ENCODE measurements at places on chromosomes 11 and 22.

- DNase-seq, result peak; percentile 15
These were observed 252.0 kb downstream of the CTTN start for GRCh38 chr11:70650075-70650909.

- peak; percentile 53 for DNase-seq
These were observed at the start of gene PHLDA2 for GRCh38 chr11:2928605-2929530. Gene PHLDA2, minus strand, starts transcription at chr11:2929420. Its CDS starts 56 bp downstream, at chr11:2929364.

DNA sequence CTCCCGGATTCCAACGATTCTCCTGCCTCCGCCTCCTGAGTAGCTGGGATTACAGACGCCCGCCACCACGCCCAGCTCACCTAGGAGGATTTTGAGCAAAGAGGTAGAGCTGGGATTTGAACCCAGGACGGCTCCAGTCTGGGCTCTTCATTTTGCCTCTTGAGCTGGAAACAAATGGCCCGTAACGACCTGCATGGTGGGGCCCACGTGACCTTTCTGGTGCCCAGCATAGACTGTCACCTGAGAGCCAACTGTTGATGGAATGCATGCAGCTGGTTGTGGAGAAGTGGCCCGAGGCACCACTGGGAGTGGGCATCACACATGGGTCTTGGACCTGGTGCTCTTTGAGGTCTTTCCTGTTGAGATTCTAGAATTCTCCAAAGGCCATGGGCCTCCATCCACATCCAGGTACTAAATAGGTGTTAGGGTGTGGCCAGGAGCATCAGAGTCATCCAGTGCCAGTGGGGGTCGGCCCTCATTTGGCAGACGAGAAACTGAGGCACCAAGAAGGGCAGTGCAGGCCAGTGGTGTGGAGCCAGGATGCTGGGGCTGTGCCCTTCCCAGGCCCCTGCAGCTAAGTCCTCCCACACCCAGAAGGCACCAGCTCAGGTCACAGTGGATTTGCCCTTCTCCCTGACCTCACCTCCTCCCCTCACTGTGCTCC, 3.9 kb downstream of the ATF4 start:
- DNase-seq, result no peak

GRCh38 chr11:119205080-119205479, 1.1 kb upstream of the CBL start:
- DNase-seq, result no peak

- DNase-seq, result peak; percentile 52
These were observed 2.2 kb upstream of the OR52H1 start for GRCh38 chr11:5550440-5551095.

- no peak for DNase-seq
These were observed 1032.8 kb downstream of the BRD1 start for GRCh38 chr22:48794906-48795305.

DNA sequence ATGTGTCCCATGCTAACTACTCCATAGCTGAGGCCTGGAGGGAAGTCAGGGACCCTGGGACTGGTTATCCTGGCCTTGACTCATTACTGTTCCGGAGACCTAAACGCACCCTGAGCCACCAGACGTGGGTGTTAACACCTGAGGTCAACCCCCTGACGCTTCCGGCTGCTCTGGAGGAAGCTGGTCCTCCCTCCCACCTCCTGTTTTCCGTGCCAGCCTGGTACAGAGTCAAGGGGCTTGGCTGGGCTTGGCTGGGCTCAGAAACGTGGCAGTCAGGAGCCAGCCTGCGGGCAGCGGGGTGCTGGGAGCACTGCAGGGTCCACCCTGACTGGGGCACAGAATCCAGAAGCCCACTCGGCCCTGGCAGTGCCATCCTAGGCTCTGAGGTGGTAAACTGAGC, 2.6 kb downstream of the TMPRSS4 start:
- no peak for DNase-seq

DNA sequence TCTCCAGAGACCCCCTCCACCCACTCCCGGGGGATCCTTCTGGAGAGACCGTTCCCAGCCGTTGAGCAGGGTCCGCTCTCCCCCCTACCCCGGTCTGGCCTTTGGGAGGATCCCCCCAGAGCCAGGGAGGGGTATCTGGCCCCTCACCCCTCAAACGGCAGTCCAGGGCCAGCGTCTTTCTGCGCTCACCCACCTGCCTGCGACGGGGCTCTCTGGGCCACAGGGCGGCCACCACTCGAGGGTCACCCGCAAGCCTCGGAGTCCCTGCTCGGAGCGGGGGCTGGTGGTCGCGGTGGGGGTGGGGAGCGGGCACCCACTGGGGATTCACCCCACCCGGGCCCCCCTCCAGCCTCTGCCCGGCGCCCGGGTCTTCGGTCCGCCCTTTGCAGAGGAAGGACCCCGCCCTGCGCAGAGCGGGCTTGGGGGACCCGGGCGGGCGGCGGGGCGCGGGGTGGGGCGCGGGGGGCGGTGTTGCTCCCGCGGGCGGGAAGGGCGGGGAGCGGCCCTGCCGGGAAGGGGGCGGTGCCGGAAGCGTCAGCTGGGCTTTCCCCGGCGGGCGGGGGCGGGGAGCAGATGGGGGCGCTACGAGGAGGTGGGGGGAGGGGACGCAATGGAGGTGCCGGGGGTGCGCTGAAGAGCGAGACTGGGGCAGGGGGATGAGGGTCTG, 16.6 kb downstream of the CRELD2 start:
- no peak for DNase-seq

GRCh38 chr11:16441461-16441860, 85.1 kb upstream of the SOX6 start:
- DNase-seq, result no peak

GRCh38 chr11:8814209-8814922, 96.6 kb upstream of the AKIP1 start:
- DNase-seq, result no peak

DNA sequence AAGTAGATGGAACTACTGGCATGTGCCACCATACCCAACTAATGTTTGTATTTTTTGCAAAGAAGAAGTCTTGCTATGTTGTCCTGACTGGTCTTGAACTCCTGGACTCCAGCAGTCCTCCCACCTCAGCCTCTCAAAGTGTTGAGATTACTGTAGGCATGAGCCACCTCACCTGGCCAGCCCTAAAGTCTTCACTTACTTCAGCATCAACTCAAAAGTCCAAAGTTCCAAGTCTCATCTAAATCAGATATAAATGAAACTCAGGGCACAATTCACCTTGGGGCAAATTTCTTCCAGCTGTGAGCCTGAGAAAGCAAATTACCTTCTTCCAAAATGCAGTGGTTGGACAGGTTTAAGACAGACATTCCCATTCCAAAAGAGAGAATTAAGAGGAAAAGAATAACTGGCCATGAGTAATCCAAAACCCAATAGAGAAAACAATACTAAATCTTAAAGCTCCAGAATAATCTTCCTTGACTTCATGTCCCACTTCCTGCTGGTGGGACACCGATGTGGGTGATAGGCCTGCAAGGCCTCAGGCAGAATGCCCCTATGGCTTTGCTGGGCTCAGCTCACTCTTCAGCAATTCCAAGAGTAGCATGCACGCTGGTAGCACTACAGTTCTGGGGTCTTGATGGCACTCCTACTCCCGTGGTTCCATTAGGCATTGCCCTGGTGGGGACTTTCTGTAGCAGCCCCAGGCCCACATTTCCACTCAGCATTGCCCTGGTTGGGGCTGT, 50.3 kb downstream of the TUG1 start:
- no peak for DNase-seq

DNA sequence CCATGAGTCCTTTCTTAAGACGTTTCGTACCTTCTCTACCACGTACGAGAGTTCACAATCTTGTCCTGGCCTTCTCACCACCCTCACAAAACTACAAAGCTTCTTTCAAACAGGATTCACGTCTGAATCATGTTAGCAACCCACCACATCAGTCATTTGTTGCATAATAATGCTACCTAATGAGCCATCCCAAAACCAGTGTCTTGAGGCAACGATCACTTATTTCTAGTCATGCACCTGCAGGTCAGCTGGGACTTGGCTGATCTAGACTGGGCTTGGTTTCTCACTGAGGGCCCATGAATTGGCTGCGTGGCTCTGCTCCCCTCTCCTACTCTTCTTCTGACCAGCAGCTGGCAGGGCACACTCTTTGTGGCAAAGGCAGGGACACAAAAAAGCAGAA, 28.3 kb downstream of the LARGE1 start:
- DNase-seq, result no peak

GRCh38 chr22:32817137-32817730, 15.7 kb downstream of the TIMP3 start:
- DNase-seq, result no peak

- DNase-seq, result no peak
These were observed 23.9 kb upstream of the CD44 start for GRCh38 chr11:35114906-35115687.

GRCh38 chr11:6353367-6353987, 33.2 kb upstream of the CAVIN3 start:
- no peak for DNase-seq

DNA sequence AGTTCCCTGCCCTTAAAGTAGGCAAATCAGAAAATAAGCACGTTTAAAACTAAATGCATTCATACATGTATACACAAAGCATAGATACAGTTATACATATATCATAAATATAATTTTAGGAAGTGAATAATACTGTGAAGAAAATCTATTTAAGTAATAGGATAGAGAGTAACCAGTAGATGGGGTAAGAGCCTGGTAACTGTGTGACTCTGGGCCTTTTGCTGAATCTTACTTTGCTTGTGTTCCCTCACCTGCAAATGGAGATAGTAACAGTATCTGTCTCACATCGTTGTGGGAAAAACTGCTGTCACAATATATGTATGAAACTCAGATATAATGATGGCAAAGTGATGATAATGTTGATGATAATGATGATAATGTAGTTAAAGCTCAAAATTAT, 29.9 kb downstream of the MS4A2 start:
- no peak for DNase-seq

DNA sequence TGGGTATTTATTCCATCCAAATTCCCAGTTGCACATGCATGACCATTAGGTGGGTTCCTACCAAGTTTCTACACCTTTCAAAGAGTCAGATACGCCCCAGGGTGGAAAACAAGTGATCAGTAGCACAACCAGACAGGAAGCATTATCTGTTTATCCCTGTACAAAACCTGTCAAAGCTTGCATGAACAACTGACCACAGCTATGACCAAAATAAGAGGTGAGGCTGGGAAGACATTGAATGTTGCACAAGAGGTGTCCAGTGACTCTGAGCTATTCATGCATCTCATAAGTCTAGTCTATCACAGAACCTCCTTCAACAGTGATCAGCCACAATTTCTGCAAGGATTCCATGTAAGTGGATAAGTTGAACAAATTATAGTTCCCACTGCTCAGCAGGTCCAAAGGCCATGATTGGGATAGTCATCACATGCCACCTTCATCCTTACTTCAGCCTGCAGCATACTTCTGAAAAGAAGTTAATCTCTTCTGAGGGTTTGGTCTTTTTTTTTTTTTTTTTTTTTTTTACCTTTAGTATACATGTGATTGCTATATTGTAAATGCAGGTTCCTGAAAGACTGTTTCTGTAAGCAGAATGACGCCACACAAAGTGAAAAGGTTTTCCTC, 28.0 kb upstream of the TMEM45B start:
- no peak for DNase-seq

DNA sequence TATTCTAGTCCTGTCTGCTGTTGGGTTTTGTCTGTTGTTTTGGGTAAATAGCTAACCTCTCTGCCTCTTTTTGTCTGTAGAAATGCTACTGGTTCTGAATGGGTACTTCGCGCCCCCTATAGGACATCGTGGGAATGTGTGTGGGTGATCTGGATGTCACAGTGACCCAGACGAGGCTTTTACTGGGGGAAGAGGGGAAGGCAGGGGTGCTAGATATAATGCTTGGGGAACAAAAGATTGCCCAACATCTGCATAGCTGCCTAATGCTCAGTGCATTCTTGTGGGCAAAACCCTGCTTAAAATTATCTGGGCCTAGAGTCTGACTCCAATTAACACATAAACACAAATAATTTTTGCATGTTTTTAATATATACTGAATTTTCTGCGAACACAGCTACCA, 57.7 kb downstream of the BMAL1 start:
- peak; percentile 30 for DNase-seq

GRCh38 chr11:62794201-62794775, 2.5 kb upstream of the TMEM223 start:
- DNase-seq, result no peak

GRCh38 chr11:69011624-69012091, 1.4 kb downstream of the MRGPRF start:
- no peak for DNase-seq

DNA sequence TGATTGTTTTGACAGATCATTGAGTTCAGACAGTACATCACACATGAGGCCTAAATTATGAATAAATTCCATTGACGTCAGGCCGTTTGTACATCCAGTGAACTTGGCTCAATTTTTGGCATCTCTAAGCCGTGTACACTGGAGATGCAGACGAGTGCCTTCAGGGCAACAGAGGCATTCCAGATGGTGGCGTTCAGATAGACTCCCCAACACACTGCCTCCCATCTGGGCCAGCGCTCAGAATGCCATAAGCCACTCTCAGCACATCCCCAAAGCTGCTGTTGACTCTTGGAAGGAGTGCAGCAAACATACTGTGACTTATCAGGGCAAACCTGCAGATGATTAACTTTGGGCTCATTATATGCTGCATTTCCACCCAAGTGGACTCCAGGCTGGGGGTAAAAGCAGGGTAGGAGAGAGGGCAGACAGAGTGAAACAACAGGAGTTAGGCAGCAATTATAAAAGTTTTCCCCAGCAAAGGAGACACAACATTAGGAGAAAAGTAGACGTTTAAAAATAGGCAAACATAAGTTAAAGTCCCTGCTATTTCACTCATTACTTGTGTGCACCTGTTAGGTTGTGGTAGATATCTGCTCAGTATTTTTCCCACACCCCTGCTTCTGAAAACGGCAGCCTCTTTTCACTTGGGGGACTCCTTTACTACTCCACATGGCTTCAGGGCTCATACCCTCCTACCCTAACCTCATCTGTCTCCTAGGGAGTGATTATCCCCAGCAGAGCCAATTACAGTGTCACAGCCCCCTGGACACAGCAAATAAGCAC, 60.2 kb upstream of the PDE3B start:
- no peak for DNase-seq

- no peak for DNase-seq
These were observed 254.5 kb upstream of the B3GAT1 start for GRCh38 chr11:134666273-134667174.
